Stimulated activated CD4-positive, alpha-beta T cell treated with anti-CD3 and anti-CD28 coated beads, Interleukin-1b, Interleukin-23, amount 100 ng/mL, for 24 hours (primary cell): ENCODE measurements at places on chromosomes 1 and 21.

GRCh38 chr1:227924833-227925574 lies 22.7 kb downstream of the WNT9A start:
- no peak for DNase-seq

DNA sequence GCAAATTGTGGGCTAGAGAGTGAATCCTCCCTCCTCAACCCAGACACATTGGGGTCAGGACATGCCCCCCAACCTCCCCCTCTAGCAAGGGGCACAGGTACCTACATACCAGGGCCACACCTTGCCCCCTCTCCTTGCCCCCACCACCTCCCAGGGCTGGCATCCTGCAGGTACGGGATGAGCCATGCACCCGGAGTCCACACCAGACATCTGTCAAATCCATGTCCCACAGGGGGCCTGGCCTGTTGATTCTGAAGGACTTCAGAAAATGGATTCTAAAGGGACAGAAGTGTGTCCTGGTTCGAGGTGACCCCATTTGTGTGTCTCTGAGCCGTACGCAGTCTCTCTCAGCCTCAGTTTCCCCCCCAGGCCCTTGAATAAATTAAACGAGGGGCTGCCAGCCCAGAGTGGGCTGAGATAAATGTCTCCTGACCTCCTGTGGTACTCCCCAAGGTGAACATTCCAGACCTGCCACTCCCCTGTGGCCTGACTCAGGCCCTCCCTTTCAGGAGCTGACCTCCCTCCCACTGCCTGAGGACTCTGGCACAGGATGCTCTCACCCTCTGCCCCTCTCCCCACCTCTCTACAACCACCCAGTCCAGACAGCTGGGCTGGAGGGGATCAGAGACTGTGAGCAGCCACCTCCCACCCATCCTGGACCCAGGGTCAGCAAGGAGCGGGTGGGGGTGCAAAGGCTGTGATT lies 94.5 kb downstream of the EPHB2 start:
- no peak for DNase-seq

- DNase-seq = no peak
These were observed 56.7 kb downstream of the PRRX1 start for GRCh38 chr1:170720661-170721060.

DNA sequence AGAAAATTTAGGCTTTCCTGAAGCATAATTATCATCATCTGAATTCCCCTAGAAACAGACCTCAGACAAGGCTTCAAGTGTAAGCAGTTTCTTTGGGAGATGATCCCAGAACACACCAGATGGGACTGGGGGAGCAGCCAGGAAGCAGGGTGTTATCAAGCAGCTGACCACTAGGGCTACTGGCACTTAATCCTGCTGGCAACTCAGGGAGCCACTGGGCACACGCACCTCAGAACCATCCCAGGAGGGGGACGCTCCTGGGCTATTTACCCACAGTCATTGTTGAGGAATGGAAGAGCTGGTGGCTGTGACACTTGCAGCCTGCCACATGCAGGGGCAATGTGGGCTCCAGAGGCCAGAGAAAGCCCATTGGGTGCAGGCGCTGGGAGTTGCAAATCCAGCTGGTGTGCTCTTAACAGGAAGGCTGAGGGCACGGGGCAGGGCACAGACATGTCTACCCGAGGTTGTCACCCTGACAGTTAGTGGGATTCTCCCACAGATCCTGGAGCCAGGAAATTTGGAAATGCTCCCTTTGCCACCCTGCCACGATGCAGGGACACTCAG lies 15.1 kb upstream of the IL22RA1 start:
- no peak for DNase-seq

DNA sequence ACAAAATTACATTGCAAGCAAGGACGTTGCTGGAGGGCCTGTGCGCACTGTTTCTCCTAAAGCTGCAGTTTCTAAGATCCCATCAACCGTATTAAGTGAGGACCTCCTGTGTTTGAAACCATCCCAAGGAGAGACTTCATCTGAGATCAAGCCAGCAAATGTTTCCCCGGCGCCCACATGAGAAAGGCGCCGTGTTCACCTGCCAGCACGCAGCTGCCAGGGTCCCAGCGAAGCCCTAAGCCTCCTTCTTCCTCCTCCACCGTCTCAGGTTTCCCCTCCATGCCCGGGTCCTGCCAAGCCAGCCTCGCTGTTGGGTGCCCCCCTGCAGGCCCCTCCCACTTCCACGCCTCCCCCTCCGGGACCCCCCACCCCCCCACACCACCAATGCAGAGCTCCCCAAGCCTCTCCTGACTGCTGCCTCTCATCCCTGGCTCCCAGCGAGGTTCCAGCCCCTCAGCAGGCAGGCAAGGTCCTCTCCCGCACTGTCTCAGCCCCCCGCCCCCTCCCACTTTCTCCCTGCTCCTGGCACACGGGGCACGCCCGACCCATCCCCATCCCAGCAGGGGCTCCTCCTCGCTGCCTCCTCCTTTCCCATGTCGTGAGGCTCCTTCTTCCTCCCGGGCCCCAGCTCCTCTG lies 8.6 kb upstream of the TFF1 start:
- DNase-seq = no peak

DNA sequence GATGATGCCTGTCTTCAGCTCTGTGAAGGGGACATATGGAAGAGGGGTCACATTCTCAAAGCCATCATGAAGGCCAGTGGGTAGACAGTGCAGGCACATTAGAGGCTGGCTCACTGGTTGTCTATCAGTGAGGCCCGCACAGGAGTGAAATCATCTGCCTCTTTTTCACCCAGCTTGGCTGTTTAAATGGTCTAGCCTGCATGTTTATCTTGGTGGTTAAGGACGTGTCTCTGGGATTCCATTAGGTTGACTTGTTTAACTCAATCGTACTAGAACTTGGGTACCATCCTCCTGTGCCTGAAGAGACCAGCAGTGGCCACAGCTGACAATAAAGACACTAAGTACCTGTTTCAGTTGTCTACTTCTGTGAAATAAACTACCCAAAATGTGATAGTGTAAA lies 219.3 kb downstream of the PLPP3 start:
- no peak for DNase-seq

- DNase-seq = no peak
These were observed 856 bp downstream of the NRDC start for GRCh38 chr1:51877434-51878307.

- peak; percentile 12 for DNase-seq
These were observed 40.8 kb upstream of the MYOCOS start for GRCh38 chr1:171581226-171581625.

DNA sequence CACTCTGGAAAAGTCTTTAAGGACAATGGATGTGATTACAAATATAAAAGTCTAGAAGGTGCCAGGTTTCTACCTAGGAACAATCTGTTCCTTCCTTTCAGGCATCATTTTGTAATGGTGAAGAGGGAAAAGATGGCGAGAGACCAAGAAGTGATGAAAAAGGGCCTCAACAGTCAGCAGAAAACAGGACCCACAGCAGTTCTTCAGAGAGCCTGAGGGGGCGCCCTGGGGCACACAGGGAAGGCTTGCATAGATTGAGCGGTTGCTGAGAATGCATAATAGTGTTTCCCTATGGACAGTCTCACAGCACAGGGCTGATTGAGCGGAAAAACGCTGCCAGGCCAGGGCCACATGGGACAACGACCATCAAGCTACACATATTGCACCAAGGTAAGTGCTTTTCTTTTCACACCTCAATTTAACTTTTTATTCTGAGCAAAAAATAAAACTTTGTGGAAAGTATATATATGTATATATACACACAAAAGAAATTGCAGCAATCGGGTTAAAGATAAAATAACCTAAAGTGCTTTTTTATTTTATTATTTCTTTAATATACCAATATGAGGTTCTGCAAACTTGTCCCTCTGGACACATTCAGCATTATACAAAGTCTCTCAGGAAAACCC lies 3.1 kb upstream of the YRDC start:
- DNase-seq = peak; percentile 51
